ENCODE measurements at places on chromosomes 13 and 19.

DNA sequence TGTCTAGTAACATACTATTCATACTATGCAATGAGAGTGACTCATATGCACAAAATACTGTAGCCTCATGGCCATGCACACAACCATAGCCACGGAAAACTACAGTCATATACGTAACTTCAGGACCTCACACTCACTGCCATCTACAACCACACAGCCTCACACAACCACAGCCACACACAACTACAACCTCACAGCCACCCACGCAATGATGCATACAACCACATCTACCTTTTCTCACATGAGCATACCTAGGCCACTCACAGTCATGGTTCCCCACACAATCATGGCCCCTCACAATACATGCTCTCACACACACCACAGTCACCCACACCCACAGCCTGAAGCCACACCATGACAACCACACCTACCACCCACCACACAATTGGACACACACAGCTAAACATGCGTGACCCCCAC lies 8.7 kb upstream of the TNFSF14 start:
- no peak for DNase-seq

GRCh38 chr19:38952395-38953165 lies 21.8 kb downstream of the MRPS12 start:
- DNase-seq: no peak

DNA sequence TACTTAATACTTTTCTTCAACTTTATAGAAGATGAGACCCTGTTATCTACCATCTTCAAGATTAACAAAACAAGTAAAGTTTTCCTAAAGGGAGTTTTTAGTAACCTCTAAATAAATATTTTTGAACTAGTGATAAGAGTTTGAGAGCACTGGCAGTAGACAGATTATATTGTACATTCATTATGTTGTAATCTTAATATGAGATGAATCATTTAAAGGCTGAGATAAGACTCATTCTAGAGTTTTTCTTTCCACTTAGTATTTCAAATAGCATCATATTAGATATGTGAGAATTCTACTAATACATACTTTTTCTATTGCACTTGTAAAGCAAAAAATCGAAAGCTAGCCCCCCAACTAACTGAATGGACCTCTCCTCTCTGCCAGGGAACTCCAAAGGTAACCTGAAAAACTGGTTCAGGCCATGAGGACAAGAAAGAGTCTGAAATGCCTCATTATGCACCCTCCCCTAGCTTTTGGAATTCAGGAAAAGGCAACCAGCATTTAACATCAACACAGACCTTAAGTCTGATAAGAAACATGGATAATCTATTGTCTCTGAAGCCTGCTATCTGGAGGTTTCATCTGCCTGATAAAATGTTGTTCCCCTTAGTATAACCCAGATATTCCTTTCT lies 875.4 kb upstream of the SLC10A2 start:
- DNase-seq: no peak

DNA sequence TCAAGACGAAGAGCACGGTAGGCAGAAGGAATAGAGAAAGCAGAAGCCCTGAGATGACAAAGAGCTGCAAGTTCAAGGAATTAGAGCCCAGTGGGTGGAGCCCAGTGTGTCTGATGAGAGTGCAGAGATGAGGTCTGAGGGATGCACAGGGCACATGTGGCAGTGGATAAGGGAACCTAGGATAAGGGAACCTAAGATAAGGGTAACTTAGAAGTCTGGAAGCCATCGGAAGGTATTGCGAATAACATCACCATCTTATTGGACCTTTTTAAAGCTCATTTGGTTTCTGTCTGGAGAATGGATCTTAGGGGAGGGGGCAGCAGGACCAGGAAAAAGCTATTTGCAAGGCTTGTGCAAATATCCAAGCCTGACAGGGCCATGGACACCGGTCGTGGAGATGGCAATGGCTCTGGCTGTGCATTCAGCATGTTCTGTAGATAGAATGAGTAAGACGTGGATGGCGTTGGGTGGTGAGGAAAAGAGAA lies 1.3 kb downstream of the FPR3 start:
- no peak for DNase-seq

DNA sequence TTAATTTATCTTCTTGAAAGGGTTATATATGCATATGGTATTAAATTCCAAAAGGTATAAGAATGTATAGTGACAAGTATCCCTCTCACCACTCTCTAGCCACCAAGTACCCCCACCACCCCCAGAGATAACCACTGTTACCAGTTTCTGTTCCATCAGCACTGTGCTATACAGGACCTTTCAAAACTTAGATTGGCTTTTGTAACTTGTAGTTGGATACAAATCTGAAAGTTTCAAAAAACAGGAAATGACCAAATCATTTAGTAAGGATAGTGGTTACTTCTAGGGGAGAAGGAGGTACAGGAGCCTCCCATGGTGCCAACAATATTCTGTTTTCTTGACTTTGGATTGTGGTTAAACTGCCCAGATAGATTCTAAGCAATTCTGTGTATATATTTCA lies 56.7 kb downstream of the AKAP11 start:
- no peak for DNase-seq

- DNase-seq: no peak
Observed at GRCh38 chr13:47672245-47673008, 328.6 kb downstream of the SUCLA2 start.

DNA sequence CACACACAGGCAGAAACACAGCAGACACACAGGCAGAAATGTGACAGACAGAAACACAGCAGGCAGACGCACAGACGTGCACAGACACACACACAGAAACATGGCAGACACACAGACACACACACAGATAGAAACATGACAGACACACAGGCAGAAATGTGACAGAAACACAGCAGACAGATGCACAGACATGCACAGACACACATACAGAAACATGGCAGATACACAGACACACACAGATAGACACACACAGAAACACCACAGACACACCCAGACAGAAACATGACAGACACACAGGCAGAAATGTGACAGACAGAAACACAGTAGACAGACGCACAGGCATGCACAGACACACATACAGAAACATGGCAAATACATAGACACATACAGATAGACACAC lies 1.3 kb downstream of the TBXA2R start:
- no peak for DNase-seq

GRCh38 chr19:58021541-58022282 lies 12.1 kb upstream of the ZSCAN1 start:
- DNase-seq: no peak

- DNase-seq: no peak
Observed at GRCh38 chr19:8241646-8242045, 32.5 kb downstream of the CERS4 start.

DNA sequence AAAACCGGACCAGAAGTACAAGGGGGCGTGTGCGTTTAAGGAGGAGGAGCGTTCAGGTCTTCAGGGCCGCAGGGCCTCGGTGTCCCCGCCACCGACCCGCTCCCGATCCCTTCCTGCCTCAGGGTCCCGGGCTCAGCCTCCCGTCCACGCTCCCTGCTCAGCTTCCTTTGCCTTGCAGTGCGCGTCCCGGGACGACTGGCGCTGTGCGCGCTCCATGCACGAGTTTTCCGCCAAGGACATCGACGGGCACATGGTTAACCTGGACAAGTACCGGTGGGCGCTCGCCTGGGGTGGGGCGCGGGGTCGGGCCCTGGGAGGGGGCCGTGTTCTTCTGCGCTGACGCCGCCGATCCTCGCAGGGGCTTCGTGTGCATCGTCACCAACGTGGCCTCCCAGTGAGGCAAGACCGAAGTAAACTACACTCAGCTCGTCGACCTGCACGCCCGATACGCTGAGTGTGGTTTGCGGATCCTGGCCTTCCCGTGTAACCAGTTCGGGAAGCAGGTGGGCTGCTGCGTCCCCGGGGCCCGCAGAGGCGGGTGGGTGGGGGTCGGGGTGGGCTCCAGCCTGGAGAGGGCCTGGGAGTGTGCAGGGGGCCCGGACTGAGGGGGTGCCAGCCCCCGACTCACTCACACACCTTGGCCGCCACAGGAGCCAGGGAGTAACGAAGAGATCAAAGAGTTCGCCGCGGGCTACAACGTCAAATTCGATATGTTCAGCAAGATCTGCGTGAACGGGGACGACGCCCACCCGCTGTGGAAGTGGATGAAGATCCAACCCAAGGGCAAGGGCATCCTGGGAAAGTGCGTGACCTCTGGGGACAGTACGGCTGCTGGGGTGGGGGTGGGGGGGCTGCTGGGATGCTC lies 1.4 kb downstream of the GPX4 start:
- no peak for DNase-seq

GRCh38 chr13:80946008-80946802 lies 605.3 kb upstream of the SPRY2 start:
- no peak for DNase-seq

DNA sequence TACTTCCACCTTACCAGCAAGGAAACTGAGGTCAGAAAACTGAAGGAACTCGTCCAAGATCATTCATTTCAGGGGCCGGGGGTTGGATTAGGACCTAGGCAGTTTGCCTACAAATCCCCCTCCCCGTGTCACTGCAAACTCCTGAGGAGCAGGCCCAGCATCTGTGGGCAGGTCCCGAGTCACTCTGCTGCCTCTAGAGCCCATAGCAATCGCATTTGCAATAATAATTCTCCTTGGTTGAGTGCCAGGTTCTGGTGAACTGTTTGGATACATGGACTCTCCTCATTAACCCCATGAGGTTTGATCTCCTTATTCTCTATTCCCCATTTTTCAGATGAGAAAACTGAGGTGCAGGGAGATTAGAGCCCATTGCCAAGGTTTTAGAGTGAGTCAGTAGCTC lies 903 bp downstream of the PIN1 start:
- no peak for DNase-seq

DNA sequence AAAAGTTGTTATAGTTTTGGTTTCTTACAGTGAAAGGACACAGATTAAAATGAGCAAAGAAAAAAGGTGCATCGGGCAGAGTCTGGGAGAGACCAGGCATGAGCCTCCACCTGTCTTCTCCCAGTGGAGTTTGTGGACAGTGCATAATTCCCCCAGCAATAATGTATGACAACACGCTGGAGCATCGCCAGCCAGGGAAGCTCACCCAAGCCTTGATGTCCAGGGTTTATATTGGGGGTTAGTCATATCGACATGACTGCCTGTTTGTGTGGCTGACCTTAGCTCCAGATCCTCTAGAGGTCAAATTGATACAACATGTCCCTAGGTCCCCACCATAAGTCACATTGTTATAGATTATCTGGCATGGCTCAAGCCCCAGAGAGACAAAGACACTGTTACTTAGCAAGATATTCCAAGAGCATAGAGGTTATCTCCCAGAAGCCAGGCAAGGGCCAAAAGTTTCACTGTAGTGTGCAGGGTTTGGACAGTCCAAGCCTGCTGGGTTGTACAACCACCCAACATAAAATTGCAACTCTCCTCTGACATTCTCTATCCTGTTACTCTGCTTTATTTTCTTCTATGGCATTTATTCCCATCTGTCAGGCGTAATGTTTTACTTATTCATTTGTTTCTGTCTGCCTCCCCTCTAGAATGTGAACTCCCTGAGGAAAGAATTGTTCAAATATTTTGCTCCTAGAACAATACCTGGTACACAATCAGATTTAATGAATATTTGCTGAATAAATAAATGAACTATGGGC lies 5.6 kb upstream of the KLK13 start:
- DNase-seq: no peak

DNA sequence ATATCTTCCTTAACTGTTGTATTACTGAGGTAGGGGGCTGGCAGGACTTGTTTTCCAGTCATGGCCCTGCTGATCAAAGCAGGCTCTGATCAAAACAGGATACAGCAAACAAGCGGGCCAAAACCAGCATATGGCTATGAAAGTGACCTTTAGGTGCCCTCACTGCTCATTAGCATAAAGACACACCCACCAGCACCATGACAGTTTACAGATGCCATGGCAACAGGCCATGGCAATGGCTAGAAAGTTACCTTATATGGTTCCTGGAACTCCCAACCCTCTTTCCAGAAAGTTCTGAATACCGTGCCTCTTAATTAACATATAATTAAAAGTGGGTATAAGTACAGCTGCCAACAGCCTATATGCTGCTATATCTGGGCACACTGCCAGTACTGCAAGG lies 551.4 kb upstream of the SGCG start:
- no peak for DNase-seq

GRCh38 chr13:113535381-113535781 lies 44.9 kb upstream of the DCUN1D2 start:
- DNase-seq: no peak

DNA sequence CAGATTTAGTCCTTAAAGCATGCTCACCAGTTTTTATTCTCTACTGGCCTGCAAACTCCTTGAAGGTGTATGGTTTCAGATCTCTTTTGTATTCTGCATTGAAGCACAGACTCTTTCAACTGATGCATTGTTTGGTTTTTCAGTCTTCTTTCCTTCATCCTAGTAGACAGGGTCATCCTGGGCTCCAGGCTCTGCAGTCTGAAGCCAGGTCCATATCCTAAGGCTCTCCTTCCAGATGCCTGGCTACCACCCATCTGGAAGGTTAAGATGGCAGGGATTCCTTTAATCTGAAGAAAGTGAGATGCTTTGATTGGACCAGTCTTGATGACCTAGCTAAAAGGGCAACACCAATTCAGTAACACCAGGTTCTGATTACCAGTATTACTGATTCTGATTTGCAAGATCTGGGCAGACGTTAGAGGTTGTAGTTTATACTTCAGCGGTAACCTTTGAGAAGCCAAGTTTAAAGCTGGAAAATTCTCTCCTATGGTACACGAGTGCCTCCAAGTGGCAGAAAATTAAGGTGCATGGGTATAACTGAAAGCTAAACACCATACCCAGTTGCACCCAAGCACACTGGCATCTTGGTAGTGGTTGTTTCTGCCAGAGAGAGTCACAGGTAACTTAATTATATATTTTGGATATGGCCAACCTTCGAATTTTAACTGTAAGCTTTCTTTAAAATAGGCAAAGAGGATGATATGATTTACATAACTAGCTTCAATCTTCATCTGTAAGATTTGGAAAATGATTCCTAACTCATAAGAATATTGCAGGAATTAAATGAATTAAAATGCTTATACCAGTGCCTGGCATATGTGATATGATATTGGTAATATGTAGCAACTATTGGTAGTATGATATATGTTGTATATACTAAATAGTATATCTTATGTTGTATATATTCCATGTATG lies 1651.9 kb upstream of the MIR17HG start:
- no peak for DNase-seq

- no peak for DNase-seq
Observed at GRCh38 chr19:45161738-45162607, 1.2 kb upstream of the NKPD1 start.

GRCh38 chr13:99009987-99010551 lies 32.2 kb upstream of the DOCK9 start:
- no peak for DNase-seq

DNA sequence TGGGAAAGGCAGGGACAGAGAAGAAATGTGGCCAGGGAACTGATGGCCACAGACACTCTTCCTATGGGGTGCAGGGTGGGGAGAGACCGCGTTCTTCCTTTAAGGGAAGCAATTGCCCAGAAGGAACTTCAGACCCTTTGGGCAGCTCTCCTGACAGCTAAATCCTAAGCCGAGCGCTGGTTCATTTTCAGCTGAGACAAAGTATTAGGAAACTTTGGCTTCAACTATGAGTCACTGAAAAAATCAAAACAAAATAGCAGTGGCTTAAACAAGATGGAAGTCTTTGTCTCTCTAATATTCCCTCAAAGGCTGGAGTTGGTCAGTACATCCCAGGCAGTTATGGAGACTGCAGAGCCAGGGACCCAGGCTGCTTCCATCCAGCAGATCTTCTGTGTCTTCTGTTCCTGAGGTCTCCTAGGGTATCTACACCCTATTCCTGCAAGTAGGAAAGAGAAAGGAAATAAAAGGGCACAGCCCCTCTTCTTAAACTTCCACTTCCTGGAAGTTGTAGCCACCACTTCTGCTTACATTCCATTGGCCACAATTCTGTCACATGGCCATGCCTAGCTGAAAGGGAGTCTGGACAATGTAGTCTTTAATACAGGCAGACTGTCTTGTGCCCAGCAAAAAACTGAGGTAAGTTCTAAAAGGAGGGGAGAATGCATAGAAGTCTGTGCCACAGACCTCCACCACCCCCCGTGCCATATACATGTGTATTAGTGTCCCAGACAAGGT lies 163.5 kb downstream of the KATNAL1 start:
- no peak for DNase-seq

Data from activated CD4-positive, alpha-beta T cell treated with anti-CD3 and anti-CD28 coated beads for 1 hour (primary cell).